ENCODE measurements at places on chromosomes 7 and 10.

- DNase-seq: no peak
Measured at GRCh38 chr10:60735244-60735643, 43.0 kb upstream of the CDK1 start.

- no peak for DNase-seq
Measured at GRCh38 chr10:74118804-74119203, 31.8 kb downstream of the AP3M1 start.

- no peak for DNase-seq
Measured at GRCh38 chr10:6578251-6578771, 1.8 kb downstream of the PRKCQ start.

- no peak for DNase-seq
Measured at GRCh38 chr7:41825927-41826480, 123.1 kb upstream of the INHBA start.

GRCh38 chr7:71466448-71467145 is 334.7 kb downstream of the GALNT17 start:
- DNase-seq: no peak

DNA sequence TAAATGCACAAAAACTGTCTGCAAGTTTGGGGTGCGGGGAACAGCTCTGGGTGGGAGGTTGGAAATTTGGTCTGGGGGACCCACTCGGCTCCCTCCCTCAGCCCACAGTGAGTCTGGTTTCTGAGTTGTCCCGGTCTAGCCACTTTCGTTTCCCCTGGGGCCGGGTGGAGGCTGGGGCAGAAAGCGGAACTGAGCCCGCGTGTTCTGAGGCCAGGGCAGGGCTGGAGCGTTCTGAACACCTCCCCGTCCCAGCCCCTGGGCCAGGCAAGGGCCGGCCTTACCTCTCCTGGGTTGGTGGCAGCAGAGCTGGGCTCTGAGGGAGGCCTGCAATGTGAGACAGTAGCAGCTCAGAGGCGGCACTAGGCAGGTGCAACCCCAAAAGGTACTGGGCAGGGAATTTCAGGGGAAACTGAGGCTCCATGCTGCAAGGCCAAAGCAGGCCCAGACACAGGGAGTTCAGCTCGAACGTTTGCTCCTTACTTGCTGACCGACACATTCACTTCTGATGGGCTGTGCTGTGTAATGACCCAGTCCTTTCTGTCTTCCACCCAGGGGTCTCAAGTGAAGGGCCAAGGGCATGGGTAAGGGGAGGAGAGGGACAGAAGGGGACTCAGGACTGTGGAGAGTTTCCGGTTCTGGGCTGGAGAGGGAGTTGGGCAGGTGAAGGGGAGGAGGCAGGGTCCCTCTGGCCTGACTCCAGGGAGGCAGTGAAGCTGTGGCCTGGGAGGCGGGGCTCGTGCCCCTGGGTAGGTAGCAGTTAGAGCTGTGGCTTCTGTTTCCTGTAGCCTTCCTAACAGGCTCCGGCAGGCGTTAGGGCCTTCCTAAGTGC is 3.0 kb downstream of the IRF5 start:
- no peak for DNase-seq

DNA sequence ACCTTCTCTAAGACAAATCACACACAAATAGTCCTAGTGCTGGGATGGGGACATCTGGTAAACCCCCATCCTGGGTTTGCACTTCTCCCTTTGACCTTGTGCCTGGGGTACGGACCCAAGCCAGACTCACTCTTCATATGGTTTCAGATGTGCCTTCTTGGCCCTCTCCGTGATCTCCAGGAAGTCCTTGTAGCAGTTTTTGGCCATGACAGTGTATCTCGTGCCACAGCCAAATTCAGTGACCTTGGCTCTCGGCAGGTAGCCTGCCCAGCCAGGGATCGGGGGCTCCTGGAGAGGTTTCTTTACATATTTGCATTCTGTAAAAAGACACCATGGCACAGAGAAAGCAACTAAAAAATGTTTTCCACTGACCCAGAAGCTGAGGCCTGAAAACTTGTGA is 43.9 kb downstream of the PNLIPRP2 start:
- DNase-seq: no peak

DNA sequence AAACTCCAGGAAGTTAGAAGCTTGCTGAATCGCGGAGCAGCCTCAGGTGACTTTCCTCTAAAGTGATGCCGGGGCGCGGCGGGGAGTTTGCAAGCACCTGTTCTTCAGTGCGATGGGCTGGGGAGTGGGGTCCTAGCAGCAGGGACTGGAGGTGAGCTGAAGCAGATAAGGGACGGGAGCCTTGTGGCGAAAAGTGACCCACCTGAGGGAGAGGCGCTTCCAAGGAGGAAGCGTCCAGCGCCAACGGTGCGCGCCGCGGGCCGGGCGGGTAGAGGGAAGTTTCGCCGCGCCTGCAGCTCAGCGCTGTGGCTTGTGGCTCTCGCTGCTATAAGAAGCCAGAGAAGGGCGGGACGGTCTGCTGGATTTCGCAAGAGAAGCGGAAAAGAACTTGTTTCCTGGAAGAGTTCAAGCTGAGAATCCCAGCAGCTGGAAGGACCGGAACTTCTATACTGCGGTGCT is at the start of gene STEAP4:
TSS of gene STEAP4 (minus strand) at position 305 of the 459 bp plus-strand sequence. CDS start 22,625 bp downstream, outside the sequence.
- no peak for DNase-seq

DNA sequence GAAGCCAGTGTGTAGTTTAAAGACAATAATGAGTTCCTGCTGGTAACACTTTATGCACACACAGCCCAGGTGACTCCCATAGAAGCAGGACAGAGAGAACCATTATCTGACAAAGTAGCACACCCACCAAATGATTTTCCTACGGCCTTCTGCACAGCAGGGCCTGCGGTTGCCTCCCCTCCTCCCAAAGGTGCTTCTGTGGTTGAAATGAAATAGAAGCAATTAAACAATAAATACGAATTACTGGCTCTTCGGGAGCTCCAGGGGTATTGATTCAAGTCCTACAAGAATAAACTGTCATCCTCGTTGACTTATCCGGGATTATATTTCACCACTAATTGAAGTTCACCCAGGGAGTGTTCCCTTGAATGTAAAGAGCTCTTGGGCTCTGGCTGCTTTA is 172.1 kb downstream of the ACTR3B start:
- DNase-seq: peak; percentile 84

DNA sequence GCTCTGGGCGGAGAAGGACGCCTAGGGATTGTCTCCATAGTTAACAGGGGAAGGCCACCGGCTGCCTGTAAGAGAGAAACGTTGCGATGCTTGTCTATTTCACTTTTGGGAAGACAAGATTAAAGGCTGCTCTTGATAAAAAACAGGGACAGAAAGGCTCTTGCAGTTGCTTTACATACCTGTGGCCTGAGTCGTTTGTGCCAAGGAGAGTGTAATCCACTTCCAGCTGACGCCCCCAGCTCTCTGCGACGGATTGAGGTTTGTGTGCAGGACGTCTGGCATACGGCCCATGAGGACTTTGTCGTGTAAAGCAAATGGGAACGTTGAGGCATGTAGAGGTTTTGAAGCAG is 1.1 kb downstream of the MAP3K8 start:
- DNase-seq: no peak

DNA sequence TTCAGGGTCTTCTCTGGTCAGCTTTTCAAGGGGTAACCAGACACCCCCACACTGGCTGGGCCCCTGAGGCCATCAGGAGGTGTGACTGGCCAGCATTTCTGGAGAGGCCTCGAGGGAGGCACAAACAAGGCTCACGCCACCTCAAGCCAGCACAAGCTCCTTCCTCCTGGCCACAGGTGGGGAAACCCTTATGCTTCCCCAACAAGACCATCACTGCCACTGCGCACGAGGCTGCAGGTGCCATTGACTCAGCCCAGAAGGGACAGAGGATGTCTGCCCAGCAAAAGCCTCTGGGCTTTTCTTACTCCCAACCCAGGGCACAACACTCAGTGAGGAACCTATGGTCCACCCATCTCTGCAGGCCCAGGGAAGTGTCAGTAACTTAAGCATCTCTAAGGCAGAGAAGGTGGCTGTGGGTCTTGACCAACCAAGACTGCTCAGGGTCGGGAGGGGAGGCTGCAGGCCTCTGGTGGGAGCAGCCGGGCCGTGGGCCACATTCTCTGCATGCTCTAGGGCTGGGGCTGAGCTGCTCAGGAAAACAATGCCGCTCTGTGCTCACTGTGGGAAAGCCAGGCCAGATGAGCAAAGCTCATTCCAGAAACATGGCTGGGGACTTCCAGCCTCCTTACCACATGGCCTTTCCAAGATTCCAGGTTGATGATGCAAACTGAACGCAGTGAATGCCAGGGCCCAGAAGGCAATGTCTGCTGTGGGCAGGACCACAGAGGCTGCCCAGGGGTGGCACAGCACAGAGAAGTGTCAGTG is 24.2 kb upstream of the RASSF4 start:
- DNase-seq: no peak
